Muscle of leg (tissue), 16 donors: ENCODE measurements at places on chromosomes 5 and 9. TPM values are rescaled to one million over a fixed set of nuclear protein-coding genes. Genes with fewer than 3 reads are reported as not detected.

C5orf52 gene
- not detected for total RNA-seq

SUSD3 gene
- 2.6 TPM for total RNA-seq

SLIT3 gene
- 7.4 TPM for total RNA-seq

SLC12A2 gene
- total RNA-seq, result 26.5 TPM

WDR31 gene
- 1.2 TPM for total RNA-seq

TRIM7 gene
- total RNA-seq, result 18.8 TPM
